ENCODE measurements at places on chromosomes 1 and 21. TPM values are rescaled to one million over a fixed set of nuclear protein-coding genes. Genes with fewer than 3 reads are reported as not detected.

Gene DENND2D
- total RNA-seq = 185 TPM

Gene MRAP
- total RNA-seq = not detected

Gene PLD5
- not detected for total RNA-seq

Gene S100A1
- not detected for total RNA-seq

Gene RNU1-4
- 1,293 TPM for total RNA-seq

Gene RBM8A
- total RNA-seq = 397 TPM

Gene CYP4A11
- not detected for total RNA-seq

Gene CAMK1G
- total RNA-seq = not detected

Gene PLA2G2D
- not detected for total RNA-seq

Gene KRTAP25-1
- not detected for total RNA-seq

Gene CNR2
- total RNA-seq = 0.20 TPM

Gene RGSL1
- total RNA-seq = not detected

Gene AADACL3
- total RNA-seq = not detected

Gene NCMAP
- total RNA-seq = 0.04 TPM

Gene LIN28A
- total RNA-seq = not detected

Gene DNMT3L
- total RNA-seq = not detected

Gene PRR9
- total RNA-seq = not detected

Gene SERPINC1
- not detected for total RNA-seq

Gene ASCL5
- total RNA-seq = not detected

Gene GJA8
- not detected for total RNA-seq

Gene TMCC2
- total RNA-seq = 7.1 TPM

Gene REN
- not detected for total RNA-seq

Gene COL11A1
- not detected for total RNA-seq

Gene PRKCZ
- total RNA-seq = 13.8 TPM

Gene OR2T4
- not detected for total RNA-seq

Gene BMP8B
- total RNA-seq = 0.91 TPM

Gene NFASC
- 0.16 TPM for total RNA-seq

Gene TRIM67
- not detected for total RNA-seq

Gene OLIG1
- not detected for total RNA-seq

Gene TRPM2
- 1.9 TPM for total RNA-seq

Gene NBPF6
- not detected for total RNA-seq

Gene ITGB2
- total RNA-seq = 159 TPM

Gene UQCRHL
- 1.7 TPM for total RNA-seq

Gene SNAPIN
- total RNA-seq = 36.7 TPM

Gene RAB3B
- 0.11 TPM for total RNA-seq

Gene AVPR1B
- total RNA-seq = not detected

Gene ZNHIT6
- total RNA-seq = 37.5 TPM

Gene KRTAP21-2
- total RNA-seq = not detected

Gene VHLL
- total RNA-seq = not detected

Gene PRAMEF9
- total RNA-seq = not detected

Gene MIXL1
- total RNA-seq = not detected

Gene TNFRSF1B
- total RNA-seq = 169 TPM

Gene CACYBP
- total RNA-seq = 372 TPM

Gene DMRTA2
- total RNA-seq = not detected

Gene LDLRAD1
- total RNA-seq = not detected

Gene ZMYND12
- total RNA-seq = 0.69 TPM

Gene FAM72C
- 5.3 TPM for total RNA-seq

Measured in CD8-positive, alpha-beta memory T cell (primary cell).